ENCODE measurements at places on chromosomes 13 and 19.

DNA sequence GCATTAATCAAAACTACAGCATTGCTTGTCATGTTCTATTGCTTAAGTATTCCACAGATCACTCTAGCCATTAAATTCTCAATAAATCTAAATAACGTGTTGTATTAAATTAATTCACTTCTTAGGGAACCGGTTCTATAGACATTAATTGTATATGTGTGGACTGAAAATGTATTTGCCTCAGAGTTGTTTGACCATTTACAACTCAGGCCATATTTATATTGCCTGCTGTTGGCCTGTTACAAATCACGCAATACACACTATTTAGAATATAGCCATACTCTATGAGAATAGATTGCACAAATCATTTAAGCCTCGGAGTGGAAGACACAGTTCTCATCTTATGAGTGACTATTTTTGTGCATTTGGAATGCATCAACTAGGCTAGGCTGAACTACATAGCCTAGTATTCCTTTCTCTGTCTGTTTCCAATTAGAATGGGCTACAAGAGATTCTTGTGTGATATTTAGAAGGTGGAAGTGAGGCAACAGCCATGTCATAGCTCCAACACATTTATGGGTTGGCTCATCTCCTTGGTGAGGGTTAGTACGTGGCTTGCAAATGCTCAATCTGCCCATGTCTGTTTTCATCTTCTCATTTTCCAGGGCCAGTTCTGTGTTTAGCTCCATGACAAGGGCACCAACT is 1116.1 kb downstream of the PCDH9 start:
- DNase-seq: no peak

- DNase-seq: no peak
Observed at GRCh38 chr13:108733022-108733560, 103.7 kb downstream of the MYO16 start.

DNA sequence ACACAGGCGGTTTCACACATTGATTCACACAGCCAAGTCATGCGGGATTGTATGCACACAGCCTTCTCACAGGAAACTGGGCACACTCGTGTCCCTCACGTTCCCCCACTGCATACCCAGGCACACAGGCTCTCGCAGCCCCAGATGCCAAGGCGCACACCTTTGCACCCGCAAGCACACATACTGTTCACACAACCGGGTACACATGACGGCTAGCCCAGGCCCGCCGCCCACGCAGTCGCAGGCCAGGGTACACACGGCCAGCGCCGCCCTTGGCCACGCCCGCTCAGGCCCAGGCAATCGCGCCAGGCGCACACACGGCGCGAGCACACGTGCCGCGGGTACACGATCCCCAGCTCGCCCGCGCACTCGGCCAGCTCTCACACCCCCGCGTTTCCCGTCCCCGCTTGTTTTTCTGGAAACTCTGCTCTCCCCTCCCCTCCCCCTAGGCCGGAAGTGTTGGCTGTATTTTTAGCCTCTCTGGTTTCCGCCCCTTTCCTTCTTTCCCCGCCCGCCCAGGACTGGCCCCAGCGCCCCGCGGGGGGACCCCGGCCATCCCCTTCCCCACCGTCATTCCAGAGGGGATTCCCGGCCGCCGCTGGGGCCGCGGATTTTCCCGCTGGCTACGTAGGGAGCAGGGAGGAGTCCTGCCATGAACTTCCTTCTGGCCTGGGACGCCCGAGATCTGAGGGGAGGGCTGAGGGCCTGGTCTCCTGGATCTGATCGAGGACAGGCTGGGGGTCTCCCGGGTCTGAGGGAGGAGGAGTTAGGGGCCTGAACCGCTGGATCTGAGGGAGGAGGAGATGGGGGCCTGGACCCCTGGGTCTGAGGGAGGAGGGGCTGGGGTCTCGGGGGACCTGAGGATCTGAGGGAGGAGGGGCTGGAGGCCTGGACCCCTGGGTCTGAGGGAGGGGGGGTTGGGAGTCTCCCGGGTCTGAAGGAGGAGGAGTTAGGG is 4.0 kb upstream of the ZFP36 start:
- peak; percentile 85 for DNase-seq

GRCh38 chr19:53076984-53077383 is 26.2 kb downstream of the ZNF160 start:
- peak; percentile 64 for DNase-seq

DNA sequence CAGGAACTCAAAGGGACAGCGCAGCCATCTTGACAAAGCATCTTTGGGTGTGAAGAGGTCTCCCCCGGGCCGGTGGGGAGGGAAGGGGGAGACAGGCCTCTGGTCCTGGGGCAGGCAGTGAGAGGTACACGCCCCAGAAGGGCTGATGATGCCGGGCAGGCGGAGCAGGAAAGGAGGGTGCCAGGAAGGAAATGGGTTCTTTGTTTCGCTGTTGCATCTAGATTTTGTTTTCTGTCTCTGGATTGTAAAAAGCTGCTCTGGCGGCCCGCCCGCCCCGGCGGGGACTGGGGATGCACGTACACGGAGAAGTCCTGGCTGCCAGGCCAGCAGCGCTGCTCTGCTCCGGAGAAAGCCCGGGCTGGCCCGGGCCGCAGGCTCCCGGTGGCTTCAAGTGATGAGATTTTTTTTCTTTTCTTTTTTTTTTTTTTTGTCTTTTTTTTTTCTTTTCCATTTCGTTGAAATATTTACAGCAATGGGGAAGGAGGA is 13.2 kb upstream of the ASF1B start:
- DNase-seq: peak; percentile 31

DNA sequence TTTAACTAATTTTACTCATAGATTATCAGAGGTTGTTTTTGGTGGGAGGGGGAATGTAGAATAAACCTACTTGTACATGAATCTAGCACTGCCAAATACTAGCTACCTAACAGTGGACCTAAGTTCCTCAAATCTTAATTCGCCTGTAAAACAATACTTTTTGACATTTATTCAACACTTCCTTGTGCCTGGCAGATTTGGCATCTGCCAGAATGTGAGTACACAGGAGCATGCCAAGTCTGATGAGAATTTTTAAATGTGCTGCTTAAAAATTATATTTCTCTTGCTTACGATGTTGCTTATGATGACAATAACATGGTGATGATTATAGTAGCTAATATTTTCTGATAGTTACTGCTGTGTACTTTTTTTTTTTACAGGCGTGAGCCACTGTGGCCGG is 240.2 kb upstream of the STARD13 start:
- DNase-seq: no peak

- no peak for DNase-seq
Observed at GRCh38 chr13:45325806-45326205, 15.2 kb downstream of the TPT1 start.

DNA sequence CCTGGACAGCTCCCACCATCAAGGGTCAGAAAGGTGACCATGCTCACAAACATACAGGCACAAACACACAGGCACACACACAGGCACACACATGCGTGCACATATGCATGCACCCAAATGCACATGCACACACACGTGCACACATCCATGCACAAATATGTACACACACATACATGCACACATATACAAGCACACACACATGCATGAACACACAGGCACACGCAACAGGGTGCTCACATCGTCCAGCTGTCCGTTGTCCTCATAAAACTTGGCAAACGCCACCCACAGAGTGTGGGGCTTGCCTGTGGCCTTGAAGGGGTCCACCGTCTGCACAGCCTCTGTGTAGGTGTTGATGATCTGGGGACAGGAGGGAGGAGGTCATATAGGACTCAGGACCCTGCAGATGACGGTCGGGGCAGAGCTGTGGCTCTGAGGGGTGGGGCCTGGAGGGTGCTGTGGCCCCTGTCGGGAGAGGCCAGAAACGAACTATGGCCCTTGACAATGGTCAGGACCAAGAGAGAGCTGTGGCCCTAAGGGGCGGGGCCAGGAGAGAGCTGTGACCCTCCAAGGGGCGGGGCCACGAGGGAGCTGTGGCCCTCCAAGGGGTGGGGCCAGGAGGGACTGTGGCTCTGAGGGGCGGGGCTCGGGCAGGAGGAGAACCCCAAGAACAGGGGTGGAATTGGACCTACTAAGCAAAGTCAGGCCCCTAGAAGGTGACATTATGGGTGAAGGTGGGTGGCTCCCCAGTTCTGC is 6.2 kb downstream of the XAB2 start:
- no peak for DNase-seq

DNA sequence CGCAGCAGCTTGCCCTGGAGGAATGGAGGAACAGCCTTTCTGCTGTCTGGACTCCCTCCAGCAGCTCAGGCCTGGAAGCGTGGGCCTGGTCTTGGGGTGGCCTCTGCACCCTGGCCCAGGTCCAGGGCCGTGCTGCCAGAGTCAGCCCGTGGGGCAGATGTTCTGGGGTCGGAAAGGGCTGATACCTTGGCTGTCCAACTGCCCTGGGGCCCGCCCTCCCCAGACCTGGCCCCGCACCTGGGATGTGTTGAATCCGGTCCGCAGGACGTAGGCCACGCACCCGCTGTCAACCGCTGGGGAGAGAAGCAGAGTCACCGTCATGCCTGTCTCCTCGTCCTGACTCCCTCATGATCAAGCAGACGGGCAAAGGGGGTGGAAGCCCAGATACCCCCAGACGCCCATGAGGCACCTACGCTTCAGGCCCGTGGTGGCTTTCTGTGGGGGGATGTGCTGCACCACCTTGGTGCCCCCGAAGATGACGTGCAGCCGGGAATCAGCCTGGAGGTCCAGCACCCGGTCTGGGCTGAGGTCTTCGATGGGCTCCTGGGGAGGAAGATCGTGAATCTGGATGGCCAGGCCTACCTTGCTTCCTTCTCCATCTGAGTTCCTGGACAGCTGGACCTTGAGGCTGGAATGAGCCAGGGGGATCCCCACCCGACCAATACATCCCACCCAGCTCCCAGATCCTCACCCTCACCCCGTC is 7.7 kb downstream of the ATP13A1 start:
- DNase-seq: no peak

GRCh38 chr19:46919324-46919723 is 58.5 kb downstream of the ARHGAP35 start:
- DNase-seq: no peak

DNA sequence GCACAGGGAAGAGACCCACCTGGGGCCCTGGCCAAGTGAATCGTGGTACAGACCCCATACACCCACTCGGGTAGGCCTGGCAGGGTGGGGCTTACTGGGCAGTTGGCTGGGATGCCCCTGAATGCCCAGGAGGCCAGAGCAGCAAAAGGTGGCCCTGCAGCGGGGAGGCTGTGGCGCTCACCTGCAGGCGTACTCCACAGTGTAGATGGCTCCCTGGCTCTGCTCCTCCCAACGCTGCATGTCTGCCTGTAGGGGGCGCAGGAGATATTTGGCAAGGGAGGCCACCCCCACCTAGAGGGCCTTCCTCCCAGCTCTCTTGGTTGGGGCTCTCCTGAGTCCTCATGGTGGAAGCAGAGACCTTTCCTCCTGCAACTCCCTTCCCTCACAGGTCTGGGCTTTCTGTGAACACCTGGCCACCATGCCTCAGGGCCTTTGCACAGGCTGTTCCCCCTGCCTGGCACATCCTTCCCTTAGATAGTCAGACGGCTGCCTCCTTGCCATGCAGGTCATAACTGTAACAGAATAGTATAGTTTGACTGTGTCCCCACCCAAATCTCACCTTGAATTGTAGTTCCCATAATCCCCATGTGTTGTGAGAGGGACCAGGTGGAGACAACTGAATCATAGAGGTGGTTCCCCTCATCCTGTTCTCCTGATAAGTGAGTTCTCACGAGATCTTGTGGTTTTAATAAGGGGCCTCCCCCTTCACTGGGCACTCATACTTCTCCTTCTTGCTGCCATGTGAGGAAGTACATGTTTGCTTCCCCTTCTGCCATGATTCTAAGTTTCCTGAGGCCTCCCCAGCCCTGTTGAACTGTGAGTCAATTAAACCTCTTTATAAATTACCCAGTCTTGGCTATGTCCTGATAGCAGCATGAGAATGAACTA is 5.9 kb downstream of the BORCS8 start:
- DNase-seq: peak; percentile 68

DNA sequence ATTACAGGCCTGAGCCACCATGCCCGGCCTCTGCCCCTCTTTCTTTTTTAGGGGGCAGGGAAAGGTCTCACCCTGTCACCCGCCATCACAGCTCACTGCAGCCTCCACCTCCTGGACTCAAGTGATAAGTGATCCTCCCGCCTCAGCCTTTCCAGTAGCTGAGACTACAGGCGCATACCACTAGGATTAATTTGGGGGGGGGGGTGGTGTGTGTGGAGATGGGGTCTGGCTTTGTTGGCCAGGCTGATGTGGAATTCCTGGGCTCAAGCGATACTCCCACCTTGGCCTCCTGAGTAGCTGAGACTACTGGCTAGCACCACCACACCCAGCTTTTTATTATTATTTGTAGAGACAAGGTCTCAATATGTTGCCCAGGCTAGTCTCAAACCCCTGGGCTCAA is 4.2 kb downstream of the APOE start:
- DNase-seq: no peak

- no peak for DNase-seq
Observed at GRCh38 chr19:33275933-33276619, 26.3 kb downstream of the CEBPA start.

GRCh38 chr13:58630794-58631193 is 999.2 kb downstream of the PCDH17 start:
- no peak for DNase-seq

GRCh38 chr19:20611866-20612265 is 46.3 kb upstream of the ZNF737 start:
- peak; percentile 8 for DNase-seq

- no peak for DNase-seq
Observed at GRCh38 chr19:13946414-13946813, 5.9 kb upstream of the DCAF15 start.

DNA sequence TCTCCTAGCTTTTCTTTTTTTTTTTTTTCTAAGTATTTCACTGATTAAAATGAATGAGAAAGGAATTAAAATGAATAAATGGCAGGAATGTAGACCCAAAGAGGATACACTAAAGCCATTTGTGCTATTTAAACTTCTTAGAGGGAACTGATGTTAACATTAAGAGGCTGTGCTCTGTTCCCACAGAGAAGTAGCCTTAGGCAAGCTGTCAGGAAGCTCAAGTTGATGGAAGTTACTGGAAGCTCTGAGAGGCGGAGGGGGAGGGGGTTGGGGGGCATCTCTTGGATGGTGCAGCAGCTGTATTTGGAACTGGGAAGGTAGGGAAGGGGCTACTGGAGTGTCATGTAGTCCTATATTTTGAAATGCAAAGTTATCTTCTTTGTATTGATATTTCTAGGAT is 168.2 kb downstream of the DNAJC15 start:
- no peak for DNase-seq
